ENCODE measurements at places on chromosomes 6 and 20.

DNA sequence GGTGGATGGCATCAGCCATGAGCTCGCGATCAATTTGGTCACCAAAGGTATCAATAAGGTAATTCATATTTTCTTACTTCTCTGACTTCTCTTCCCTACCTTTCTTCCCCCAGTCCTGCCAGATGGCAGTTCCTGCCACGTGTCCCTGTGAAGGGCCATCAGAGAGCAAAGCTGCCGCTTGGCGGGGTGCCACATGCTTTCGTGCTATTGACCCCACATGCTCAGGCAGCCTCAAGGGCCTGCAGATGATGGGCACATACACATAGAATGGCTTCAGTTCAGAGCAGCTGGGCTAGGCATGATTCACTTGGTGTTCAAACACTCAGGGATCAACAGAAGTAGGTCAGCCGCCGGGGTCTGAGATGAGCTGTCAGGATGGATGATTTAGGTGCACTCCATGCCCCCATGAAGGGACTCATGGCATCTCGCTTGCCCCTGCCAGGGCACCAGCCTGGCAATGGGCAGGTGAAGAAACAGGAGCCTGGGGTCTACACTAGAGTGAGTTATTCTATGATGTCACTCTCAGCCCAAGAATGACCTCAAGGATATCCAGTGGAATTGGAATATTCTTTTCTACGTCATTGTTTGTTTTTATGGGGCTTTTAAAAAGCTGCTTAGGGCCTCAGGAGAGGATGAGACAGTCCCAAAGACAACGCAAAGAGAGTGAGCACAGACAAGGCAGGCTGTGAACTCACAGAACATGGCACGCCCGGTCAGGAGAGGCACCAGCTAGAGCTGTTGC, 25.5 kb downstream of the BANF2 start:
- no peaks in the 10 kb centered on the region for H3K4me1 ChIP-seq
- no peak overlapping the region for H3K27ac ChIP-seq
- no peaks in the 10 kb centered on the region for H3K27me3 ChIP-seq
- no peak for DNase-seq
- H3K4me3 ChIP-seq: no peak overlapping the region
- no peaks in the 10 kb centered on the region for H3K36me3 ChIP-seq

DNA sequence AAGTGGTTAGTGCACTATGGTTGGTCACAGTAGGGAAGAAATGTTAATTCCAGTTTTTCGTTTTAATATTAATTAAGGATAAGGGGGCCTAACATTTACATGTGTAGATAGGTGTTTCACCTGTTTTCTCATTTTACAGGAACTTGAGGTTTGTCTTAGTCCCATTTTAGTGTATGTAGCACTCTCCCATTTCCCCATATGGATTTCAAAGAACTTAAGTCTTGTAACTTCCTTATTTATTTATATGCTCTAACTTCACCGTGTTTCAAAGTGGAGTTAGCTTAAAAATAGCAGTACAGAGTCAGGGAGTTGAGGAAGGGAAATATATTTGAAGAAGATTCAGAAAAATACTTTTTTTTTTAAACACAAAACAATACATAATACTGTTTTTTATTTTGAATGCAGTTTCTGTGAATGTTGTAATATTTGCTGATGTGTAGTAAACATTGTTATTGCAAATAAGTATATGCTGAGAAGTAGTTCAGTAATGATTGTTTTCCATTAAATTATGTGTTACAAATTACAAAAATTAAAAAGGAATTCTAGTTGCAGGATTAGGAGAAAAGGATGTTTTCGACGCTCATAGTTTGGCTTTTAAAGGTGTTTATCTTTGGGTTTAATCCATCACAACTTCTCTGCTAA, 3.5 kb downstream of the SCAF8 start:
- H3K27me3 ChIP-seq: no peaks in the 10 kb centered on the region
- no peaks in the 10 kb centered on the region for H3K36me3 ChIP-seq
- no peak overlapping the region for H3K27ac ChIP-seq
- peaks cover 33% of the 10 kb centered on the region for H3K4me1 ChIP-seq

- H3K4me1 ChIP-seq: no peaks in the 10 kb centered on the region
- no peak overlapping the region for H3K4me3 ChIP-seq
- H3K36me3 ChIP-seq: no peaks in the 10 kb centered on the region
- no peak for DNase-seq
- no peak overlapping the region for H3K27ac ChIP-seq
- no peaks in the 10 kb centered on the region for H3K27me3 ChIP-seq
Measured at GRCh38 chr20:12237772-12238171, 320.1 kb downstream of the BTBD3 start.

DNA sequence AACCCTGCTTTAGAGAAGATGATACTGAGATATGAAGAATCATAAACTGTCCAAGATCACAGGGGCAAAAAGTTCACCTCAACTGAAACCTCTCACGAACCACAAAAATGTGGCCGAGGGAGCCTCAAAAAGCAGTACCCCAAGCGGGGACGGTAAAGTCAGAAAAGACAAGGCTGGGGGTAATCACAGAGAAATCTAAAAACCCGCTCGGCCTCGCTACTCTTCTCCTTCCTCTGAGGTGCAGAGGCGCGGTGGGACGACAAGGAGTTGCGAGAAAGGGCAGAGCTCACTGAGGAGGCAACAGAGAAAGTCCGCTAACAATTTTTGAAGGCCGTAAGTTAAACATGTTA, 356 bp upstream of the IRAK1BP1 start:
- no peaks in the 10 kb centered on the region for H3K36me3 ChIP-seq
- peak overlapping the region; percentile 69 for H3K4me3 ChIP-seq
